Hepatocyte (in vitro differentiated cells): ENCODE measurements at places on chromosomes 12 and 14. TPM values are rescaled to one million over a fixed set of nuclear protein-coding genes. Genes with fewer than 3 reads are reported as not detected.

IL26 gene
- not detected in 2 replicates for total RNA-seq

- DNase-seq, result no peak
These were observed 16.8 kb downstream of the C12orf43 start for GRCh38 chr12:120999191-121000120.

DNA sequence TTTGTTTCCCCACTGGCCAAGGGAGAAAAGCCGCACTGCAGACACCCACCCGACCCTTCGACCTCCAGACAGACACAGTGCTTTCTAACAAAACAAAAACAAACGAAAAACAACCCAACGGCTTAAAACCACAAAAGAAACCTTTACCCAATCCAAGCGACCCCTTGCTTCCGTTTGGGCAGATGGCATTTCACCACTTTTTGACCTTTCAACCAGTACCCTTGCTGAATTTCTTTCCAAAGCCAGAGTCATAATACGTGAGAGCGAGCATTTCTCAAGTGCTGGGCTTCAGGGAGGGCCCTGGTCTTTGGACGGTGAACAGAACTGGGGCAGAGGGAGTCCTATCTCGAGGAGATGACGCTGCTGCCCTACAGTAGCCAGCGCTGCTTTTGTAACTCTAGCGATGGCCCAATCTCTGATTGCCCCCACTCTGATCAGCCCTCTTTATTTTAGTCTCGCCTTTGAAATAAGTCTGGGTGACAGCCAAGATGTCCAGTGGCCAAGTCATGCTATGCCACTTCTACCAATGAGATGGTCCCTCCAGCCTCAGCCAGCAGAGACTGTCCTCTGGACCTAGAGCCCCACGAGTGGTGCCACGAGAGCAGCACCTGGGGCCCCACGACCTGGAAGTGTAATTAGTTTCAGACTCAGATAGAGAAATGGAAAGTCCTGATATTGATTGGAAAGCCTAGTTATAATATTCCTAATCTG lies 21.9 kb upstream of the ADIPOR2 start:
- DNase-seq, result no peak

DNA sequence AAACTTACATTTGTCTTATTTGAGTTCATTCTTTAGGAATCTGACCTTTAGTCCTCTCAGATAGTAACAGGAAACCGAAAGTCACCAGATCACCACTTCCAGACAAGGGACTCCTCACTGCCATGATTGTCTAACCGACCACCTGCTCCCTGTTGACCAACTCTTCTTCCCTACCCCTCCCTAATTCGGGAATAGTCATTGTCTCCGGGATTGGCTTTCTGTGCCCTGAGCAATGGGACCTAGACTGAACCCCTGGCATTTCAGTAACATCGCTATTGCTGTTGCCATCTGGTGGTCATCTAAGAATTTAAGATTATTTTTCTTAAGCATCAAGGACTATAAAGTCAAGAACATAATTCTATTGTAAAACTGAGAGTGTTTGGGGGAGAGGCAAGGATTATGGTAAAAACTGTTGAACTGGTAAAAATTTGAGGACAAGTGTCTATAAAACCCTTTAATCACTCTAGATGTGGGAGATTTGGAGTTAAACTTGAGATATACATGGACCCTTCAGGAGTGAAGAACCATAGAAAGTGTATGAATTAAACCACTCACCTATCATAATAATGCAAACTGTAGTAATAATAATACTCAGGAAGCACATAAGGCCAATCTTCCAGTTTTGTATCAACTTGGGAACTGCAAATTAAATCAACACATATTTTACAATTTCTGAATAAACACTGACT lies 6.3 kb downstream of the CLEC2A start:
- DNase-seq, result peak; percentile 54
